CD4-positive, alpha-beta T cell treated with Interleukin-12 subunit alpha and Interleukin-12 subunit beta, for 1 hour (primary cell): ENCODE measurements at places on chromosomes 7 and 10.

- DNase-seq: no peak
Measured at GRCh38 chr7:121084748-121085336, 96.3 kb downstream of the CPED1 start.

DNA sequence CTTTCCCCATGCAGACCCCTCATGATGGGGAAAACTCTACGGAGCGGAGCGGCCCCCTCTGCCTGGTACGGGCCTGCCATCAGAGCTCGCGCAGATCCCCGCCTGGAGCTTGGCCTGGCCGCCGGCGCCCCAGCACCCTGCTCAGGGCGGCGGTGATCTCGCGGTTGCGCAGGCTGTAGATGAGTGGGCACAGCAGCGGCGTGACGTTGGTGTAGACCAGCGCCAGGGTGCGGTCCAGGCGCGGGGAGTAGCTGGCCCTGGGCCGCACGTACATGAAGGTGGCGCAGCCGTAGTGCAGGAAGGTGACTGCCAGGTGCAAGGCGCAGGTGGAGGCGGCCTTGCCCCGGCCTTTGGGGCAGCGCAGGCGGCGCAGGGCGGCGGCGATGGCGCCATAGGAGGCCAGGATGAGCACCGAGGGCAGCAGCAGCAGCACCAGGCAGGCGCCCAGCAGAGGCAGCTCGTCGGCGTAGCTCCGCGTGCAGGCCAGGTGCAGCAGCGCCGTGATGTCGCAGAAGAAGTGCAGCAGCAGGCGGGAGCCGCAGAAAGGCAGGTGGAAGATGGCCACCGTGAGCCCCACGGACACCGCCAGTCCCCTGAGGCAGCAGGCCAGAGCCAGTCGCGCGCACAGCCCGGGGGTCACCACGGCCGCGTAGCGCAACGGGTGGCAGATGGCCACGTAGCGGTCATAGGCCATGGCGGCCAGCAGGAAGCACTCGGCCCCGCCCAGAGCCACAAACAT is 33.4 kb downstream of the TAS2R41 start:
- DNase-seq: no peak

DNA sequence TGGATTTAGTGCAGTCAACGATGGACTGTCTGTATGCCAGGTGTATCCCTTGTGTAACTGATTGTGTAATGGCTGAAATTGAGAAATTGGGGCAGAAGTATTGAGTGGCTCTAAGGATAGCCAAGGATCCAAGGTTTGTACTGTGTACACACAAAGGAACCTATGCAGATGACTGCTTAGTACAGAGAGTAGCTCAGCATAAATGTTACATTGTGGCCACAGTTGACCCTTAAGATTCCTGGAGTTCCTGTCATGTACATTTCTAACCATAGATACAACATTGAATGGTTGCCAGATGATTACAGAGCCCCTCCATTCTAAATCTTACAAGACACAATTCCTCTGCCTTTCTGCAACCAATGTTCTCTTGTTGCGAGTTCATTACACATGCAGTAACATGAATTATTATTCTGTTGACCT is 25.3 kb downstream of the CCDC126 start:
- no peak for DNase-seq

- peak; percentile 61 for DNase-seq
Measured at GRCh38 chr10:74213571-74214162, 62.6 kb downstream of the ADK start.

GRCh38 chr10:51667678-51668335 is 31.6 kb downstream of the CSTF2T start:
- DNase-seq: no peak

- DNase-seq: no peak
Measured at GRCh38 chr10:35493196-35494118, 111.7 kb upstream of the GJD4 start.

GRCh38 chr7:68682910-68683309 is 915.4 kb upstream of the AUTS2 start:
- DNase-seq: no peak

DNA sequence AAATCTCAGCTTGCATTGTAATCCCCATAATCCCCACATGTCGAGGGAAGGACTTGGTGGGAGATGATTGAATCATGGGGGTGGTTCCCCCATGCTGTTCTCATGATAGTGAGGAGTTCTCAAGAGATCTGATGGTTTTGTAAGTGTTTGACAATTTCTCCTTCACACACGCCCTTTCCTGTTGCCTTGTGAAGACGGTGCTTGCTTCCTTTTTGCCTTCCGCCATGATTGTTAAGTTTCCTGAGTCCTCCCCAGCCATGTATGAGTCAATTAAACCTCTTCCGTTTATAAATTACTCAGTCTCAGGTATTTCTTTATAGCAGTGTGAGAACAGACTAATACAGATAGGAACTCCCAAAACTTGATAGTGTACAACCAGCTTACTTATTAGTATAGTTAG is 98.6 kb downstream of the CREM start:
- DNase-seq: peak; percentile 41

- no peak for DNase-seq
Measured at GRCh38 chr10:117240621-117241529, at the start of gene SLC18A2. SLC18A2 (plus strand) TSS chr10:117241114; CDS start chr10:117241694, 580 bp downstream.

GRCh38 chr7:102300643-102301221 is 14.1 kb downstream of the SH2B2 start:
- no peak for DNase-seq

DNA sequence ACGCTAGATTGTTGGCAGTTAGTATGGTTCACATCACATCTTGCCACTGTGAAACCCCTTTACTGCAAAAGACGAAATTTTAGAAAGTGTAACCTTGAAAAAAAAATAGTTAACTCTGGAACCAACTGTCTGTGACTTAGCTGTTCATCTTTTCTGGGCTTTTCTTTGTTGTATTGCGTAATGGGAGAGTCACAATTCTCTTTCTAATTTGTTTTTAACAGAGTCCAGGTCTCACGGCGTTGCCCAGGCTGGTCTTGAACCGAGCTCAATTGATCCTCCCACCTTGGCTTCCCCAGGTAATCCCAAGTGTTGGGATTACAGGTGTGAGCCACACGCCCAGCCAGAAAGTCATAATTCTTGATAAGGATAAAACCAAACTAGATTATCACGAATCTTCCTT is 14.5 kb downstream of the UBE3C start:
- no peak for DNase-seq

GRCh38 chr7:99096124-99096887 is 47.6 kb downstream of the SMURF1 start:
- DNase-seq: no peak

DNA sequence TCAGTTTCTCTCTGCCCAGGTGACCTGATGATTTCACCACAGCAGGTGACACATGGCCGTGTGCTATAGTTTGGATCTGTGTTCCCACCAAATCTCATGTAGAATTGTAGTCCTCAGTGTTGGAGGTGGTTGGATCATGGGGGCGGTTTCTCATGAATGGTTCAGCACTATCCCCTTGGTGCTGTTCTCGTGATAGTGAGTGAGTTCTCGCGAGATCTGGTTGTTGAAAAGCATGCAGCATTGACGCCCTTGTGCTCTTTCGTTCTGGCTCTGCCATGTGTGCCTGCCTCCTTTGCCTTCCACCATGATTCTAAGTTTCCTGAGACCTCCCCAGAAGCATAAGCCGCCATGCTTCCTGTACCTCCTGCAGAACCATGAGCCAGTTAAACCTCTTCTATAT is 85.2 kb upstream of the C1QL3 start:
- no peak for DNase-seq

DNA sequence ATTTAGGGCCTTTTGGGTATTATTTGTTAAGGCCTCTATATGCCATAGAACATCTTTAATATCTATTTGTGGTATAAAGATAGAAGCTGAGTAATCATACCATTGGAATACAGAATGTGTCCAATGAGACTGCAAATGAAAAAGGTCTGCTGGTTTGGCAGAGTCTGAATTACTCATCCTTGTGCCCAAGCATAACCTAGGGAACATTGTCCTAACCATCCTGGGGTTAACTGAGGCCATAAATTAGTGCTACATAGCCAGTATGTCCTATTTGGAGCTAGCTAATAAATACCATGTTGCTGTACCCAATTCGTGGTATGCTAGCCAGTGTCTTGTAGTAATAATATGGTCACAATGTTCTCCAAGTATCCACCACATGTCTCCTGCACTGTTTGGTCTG is 117.1 kb downstream of the ANKRD26 start:
- no peak for DNase-seq

GRCh38 chr10:86600296-86600695 is 54.1 kb upstream of the OPN4 start:
- DNase-seq: no peak

- no peak for DNase-seq
Measured at GRCh38 chr10:77251297-77252013, 386.2 kb downstream of the KCNMA1 start.

- no peak for DNase-seq
Measured at GRCh38 chr7:94971051-94971867, 63.9 kb downstream of the PPP1R9A start.

- no peak for DNase-seq
Measured at GRCh38 chr10:128574581-128575210, 448.5 kb upstream of the MKI67 start.

GRCh38 chr10:59864141-59864962 is 42.0 kb downstream of the CCDC6 start:
- no peak for DNase-seq

DNA sequence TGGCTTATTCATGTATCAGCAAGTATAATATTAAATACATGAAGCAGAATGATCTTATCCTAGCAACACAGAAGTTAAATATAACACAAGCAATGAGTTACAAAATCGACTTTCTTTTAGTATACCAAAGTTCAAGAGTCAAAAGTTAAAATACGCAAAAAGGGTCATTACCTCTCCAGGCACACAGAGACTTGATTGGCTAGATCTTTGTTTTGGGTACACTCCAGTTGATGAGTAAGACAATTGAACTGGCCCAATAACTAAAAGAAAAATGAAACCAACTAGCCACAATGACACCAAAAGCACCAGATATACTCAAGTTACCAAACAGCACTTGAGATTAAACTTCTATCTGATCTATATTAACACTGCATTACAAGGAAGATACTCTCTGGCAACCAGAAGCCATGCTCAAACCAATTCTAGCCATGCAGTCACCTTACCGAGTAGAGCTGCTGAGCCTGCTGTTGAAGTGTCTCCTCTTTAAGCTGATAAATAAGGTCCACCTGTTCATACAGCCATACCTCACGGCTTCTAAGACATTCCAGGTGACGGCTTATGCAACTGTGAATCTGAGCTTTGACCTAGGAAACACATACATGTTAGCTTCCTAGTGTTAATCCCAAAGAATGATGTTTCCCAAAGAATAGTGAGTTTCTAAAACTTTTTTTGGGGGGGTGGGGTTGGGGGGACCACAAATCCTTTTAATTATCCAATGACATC is 15.6 kb downstream of the NCOA4 start:
- DNase-seq: no peak

GRCh38 chr7:1501487-1502270 is 2.5 kb downstream of the INTS1 start:
- no peak for DNase-seq

DNA sequence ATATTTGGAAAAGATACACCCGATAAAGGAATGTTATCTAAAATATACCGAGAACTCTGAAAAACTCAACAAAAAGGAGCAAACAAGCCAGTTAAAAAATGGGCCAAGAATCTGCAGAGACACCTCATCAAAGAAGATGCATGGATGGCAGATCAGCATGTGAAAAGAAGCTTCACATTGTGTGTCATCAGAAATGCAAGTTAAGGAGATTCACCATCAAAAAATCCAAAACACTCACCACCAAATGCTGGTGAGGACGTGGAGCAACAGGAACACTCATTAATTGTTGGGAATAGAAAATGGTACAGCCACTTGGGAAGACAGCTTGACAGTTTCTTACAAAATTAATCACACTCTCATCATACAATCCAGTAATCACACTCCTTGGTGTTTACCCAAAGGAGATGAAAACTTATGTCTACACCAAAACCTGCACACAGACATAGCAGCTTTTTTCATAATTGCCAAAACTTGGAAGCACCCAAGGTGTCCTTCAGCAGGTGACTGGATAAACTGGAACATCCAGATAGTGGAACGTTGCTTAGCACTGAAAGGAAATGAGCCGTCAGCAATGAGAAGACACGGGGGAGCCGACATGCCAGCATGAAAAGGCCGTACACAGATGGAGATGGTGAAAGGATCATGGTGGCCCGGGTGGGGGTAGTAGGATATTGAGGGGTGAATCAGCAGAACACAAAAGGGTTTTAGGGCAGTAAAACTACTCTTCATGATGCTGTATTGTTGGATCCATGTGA is 27.9 kb upstream of the PWWP2B start:
- DNase-seq: no peak

DNA sequence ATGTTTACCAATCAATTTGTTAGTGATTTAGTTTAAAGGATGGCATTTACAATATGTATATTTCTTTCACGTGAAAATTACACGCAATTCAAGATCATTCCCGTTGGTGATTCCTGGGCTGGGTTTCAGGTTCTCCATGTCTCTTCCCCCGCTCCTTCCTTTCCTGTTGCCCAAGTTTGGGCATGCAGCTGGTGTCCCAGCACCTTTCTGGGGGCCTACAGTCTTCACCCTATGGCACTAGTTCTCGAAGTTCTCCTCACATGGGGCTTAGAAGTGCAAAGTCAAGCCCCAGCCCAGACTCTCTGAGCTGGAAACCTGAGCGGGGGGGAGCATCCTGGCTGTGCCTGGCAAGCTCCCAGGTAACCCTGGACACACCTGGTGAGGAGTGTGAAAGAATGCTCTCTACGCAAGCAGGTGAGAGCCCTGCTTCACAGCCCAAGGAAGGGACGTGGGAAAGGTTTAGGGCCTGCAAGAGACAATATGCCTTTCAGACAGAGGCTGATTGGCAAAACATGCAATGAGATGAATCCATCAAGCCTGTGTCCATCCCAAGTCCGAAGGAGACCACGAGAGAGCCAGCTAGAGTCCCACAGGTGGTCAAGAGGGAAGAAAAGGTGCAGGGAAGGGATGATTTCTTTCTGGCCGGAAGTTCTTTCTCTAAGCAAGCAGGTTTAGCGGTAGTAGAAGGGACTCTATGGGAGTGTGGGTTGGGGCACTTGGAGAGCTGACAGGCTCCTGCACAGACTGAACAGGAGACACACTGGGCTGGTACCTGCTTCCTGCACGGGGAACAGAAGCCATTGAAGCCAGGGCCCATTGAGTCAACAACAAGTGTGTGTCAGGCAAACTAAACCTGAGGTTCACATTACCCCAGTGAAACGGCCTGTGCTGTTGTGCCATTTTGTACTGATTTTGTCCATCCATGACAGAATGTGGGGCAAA is 131.1 kb downstream of the ADARB2 start:
- no peak for DNase-seq
